Liver (tissue), 10 donors: ENCODE measurements at places on chromosomes 2 and 18. TPM values are rescaled to one million over a fixed set of nuclear protein-coding genes. Genes with fewer than 3 reads are reported as not detected.
A peak's percentile ranks its signal among the peaks of the same experiment; 100 is the strongest.

The RBM44 gene
- 0.75 TPM for total RNA-seq

The PLGLB1 gene
- 90.0 TPM for total RNA-seq

The PLEKHH2 gene
- total RNA-seq, result 3.8 TPM

The DCC gene
- under 0.01 TPM for total RNA-seq

The ASB1 gene
- 15.2 TPM for total RNA-seq

The HNMT gene
- 103 TPM for total RNA-seq

The KCNJ13 gene
- 0.08 TPM for total RNA-seq

The KRCC1 gene
- 10.0 TPM for total RNA-seq

The NYAP2 gene
- not detected for total RNA-seq

The BOLL gene
- not detected for total RNA-seq

GRCh38 chr18:12053289-12053688 is 40.4 kb upstream of the ANKRD62 start:
- H3K4me1 ChIP-seq, result no peaks in the 10 kb centered on the region
- no peaks in the 10 kb centered on the region for H3K36me3 ChIP-seq
- DNase-seq, result no peak
- no peak overlapping the region for H3K4me3 ChIP-seq

GRCh38 chr2:226701052-226701451 is 98.6 kb downstream of the IRS1 start:
- no peaks in the 10 kb centered on the region for H3K27me3 ChIP-seq
- H3K27ac ChIP-seq, result no peak overlapping the region
- H3K36me3 ChIP-seq, result no peaks in the 10 kb centered on the region
- no peaks in the 10 kb centered on the region for H3K4me1 ChIP-seq
- no peak for DNase-seq

- no peaks in the 10 kb centered on the region for H3K36me3 ChIP-seq
- no peak for DNase-seq
- H3K4me1 ChIP-seq, result no peaks in the 10 kb centered on the region
- H3K27me3 ChIP-seq, result no peaks in the 10 kb centered on the region
- no peak overlapping the region for H3K27ac ChIP-seq
Measured at GRCh38 chr2:2804528-2804927, 473.5 kb upstream of the MYT1L start.

DNA sequence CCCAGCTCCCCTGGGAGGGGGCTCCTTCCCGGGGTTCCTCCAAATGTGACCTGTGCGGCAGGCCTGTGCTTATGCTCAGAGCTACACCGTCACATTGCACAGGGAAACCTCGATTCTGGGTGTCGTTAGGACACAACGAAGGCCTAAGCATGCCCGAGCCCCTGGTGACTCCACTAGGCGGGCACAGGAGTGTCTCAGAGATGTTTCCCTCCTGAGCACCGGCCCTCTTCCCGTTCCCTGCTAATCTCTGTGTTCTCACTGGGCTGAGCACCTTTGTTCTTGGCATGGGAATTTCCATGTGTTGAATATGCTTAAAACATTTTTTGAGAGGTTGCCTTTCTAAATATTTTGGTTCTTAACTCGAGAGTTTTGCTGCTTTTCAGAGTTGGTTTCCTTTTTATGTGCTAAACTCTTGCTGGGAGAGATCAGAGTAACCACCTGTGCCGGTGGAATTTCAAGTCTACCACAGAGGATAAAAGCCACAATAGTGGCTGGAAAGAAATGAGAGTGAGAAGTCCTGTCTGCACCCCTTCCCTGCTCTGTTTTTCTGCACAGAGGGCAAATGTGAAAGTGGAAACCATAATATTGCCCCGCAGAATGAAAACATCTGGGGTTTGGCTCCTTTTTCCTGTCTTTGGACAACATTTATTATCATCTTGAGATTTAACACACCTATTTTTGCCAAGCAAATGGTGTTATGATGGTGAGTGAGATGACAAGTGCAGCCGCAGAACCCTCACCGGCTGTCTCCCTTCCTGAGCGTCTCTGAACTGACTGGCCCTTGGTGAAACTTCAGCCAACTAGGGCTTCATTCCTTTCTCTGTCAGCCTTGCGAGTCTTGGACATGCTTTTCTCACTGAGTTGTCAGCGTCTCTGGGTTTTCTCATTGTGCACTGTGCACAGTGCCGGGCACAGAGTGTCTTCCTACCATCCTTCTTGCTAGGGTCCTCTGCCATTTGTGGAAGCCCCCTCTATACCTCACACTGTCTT is 154.1 kb downstream of the VAPA start:
- no peaks in the 10 kb centered on the region for H3K27me3 ChIP-seq
- no peak overlapping the region for H3K27ac ChIP-seq
- H3K4me1 ChIP-seq, result no peaks in the 10 kb centered on the region
- H3K4me3 ChIP-seq, result no peak overlapping the region

- H3K27ac ChIP-seq, result no peak overlapping the region
- H3K4me1 ChIP-seq, result no peaks in the 10 kb centered on the region
- H3K36me3 ChIP-seq, result no peaks in the 10 kb centered on the region
- no peak overlapping the region for H3K4me3 ChIP-seq
- no peaks in the 10 kb centered on the region for H3K27me3 ChIP-seq
Measured at GRCh38 chr18:29250259-29250658, 1073.3 kb upstream of the CDH2 start.

GRCh38 chr2:1561811-1562421 is 148.7 kb downstream of the TPO start:
- H3K27ac ChIP-seq, result no peak overlapping the region
- H3K36me3 ChIP-seq, result no peaks in the 10 kb centered on the region
- DNase-seq, result no peak
- H3K4me1 ChIP-seq, result no peaks in the 10 kb centered on the region
- no peaks in the 10 kb centered on the region for H3K27me3 ChIP-seq
- H3K4me3 ChIP-seq, result no peak overlapping the region

- no peak overlapping the region for H3K27ac ChIP-seq
- no peaks in the 10 kb centered on the region for H3K27me3 ChIP-seq
- H3K4me1 ChIP-seq, result peaks cover 2% of the 10 kb centered on the region
- H3K36me3 ChIP-seq, result no peaks in the 10 kb centered on the region
- H3K4me3 ChIP-seq, result no peak overlapping the region
- no peak for DNase-seq
Measured at GRCh38 chr2:168244318-168244717, 3.1 kb downstream of the STK39 start.

DNA sequence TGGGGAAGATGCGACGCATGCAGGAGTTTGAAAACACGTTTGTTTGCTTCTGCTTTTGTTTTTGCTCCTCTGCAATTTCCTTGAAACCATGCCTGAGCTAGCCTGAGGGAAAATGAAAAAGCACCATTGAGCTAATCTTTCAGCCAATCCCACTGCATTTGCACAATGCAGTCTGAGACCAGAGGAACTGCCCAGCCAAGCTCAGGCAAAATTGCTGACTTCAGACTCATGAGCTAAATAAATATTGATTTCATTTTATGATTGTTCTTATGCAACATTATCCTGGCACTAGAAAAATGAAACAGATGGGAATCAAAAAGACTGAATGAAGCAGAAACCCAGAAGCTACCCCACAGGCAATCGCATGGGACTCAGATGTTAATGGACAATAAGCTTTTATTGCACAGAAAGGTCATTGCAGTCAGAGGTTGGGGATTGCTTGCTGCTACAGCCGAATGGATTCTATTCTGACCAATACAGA is 37.0 kb downstream of the TPRKB start:
- DNase-seq, result no peak
- no peaks in the 10 kb centered on the region for H3K27me3 ChIP-seq
- H3K4me1 ChIP-seq, result peaks cover 39% of the 10 kb centered on the region
- peak overlapping the region; percentile 44 for H3K27ac ChIP-seq
- no peak overlapping the region for H3K4me3 ChIP-seq

- H3K4me3 ChIP-seq, result no peak overlapping the region
- H3K4me1 ChIP-seq, result no peaks in the 10 kb centered on the region
- DNase-seq, result no peak
- H3K27ac ChIP-seq, result no peak overlapping the region
Measured at GRCh38 chr2:188919824-188920223, 54.3 kb upstream of the COL3A1 start.

DNA sequence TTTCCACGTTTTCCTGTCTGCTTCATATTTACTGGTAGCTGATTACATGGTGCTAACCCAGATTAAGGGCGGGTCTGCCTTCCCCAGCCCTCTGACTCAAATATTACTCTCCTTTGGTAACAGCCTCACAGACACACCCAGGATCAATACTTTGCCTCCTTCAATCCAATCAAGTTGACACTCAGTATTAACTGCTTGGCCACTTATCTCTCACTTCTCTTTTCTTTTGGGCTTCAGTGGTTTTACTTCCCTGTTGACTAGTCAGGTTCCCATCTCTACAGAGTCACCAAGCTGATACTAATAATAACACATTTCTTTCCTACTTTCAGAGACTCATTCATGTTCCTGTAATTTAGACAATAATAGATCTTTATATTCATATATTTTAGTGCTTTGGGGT is 302.2 kb upstream of the MAP2 start:
- no peaks in the 10 kb centered on the region for H3K27me3 ChIP-seq
- no peaks in the 10 kb centered on the region for H3K36me3 ChIP-seq
- no peak overlapping the region for H3K4me3 ChIP-seq
- no peak overlapping the region for H3K27ac ChIP-seq
- DNase-seq, result no peak
- H3K4me1 ChIP-seq, result no peaks in the 10 kb centered on the region

GRCh38 chr18:35457140-35457704 is 40.5 kb downstream of the INO80C start:
- H3K4me3 ChIP-seq, result no peak overlapping the region
- no peak overlapping the region for H3K27ac ChIP-seq
- no peaks in the 10 kb centered on the region for H3K36me3 ChIP-seq
- DNase-seq, result no peak
- no peaks in the 10 kb centered on the region for H3K27me3 ChIP-seq
- no peaks in the 10 kb centered on the region for H3K4me1 ChIP-seq

GRCh38 chr18:62140259-62140658 is 46.6 kb downstream of the PIGN start:
- H3K27ac ChIP-seq, result no peak overlapping the region
- no peak for DNase-seq
- no peaks in the 10 kb centered on the region for H3K4me1 ChIP-seq
- H3K27me3 ChIP-seq, result no peaks in the 10 kb centered on the region

- H3K4me3 ChIP-seq, result no peak overlapping the region
- no peak overlapping the region for H3K27ac ChIP-seq
- H3K27me3 ChIP-seq, result no peaks in the 10 kb centered on the region
Measured at GRCh38 chr2:145626301-145626700, 1106.4 kb upstream of the ZEB2 start.

- no peak overlapping the region for H3K27ac ChIP-seq
- H3K4me3 ChIP-seq, result no peak overlapping the region
- no peaks in the 10 kb centered on the region for H3K27me3 ChIP-seq
- H3K4me1 ChIP-seq, result peaks cover 11% of the 10 kb centered on the region
- H3K36me3 ChIP-seq, result no peaks in the 10 kb centered on the region
- no peak for DNase-seq
Measured at GRCh38 chr18:44704135-44704789, 23.6 kb downstream of the SETBP1 start.

- H3K4me3 ChIP-seq, result no peak overlapping the region
- H3K4me1 ChIP-seq, result no peaks in the 10 kb centered on the region
- H3K36me3 ChIP-seq, result no peaks in the 10 kb centered on the region
- no peak for DNase-seq
Measured at GRCh38 chr2:2520401-2520811, 189.3 kb upstream of the MYT1L start.

- DNase-seq, result no peak
- H3K4me3 ChIP-seq, result no peak overlapping the region
- H3K4me1 ChIP-seq, result no peaks in the 10 kb centered on the region
- H3K36me3 ChIP-seq, result no peaks in the 10 kb centered on the region
- H3K27me3 ChIP-seq, result no peaks in the 10 kb centered on the region
- no peak overlapping the region for H3K27ac ChIP-seq
Measured at GRCh38 chr2:95056461-95057459, 31.3 kb downstream of the MAL start.

DNA sequence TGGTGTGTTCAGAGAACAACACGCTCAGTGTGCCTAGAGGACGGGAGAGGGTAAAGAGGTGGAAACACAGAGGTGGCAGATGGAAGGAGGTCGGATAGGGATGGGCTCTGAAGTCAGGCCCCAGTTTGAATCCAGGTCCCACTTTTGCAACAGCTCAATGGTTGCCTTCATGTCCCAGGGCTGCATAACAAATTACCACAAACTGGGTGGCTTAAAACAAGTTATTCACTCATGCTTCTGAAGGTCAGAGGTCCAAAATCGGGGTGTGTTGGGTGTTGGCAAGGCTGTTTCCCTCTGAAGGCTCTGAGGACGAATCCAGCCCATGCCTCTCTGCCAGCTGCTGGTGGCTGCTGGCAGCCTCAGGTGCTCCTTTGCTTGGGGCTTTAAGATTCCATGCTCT is 12.7 kb upstream of the ADCY3 start:
- no peak overlapping the region for H3K4me3 ChIP-seq
- DNase-seq, result no peak
- H3K27ac ChIP-seq, result no peak overlapping the region

- no peaks in the 10 kb centered on the region for H3K27me3 ChIP-seq
- no peaks in the 10 kb centered on the region for H3K4me1 ChIP-seq
- no peak for DNase-seq
- no peak overlapping the region for H3K27ac ChIP-seq
Measured at GRCh38 chr2:25201794-25202193, 33.4 kb upstream of the POMC start.

DNA sequence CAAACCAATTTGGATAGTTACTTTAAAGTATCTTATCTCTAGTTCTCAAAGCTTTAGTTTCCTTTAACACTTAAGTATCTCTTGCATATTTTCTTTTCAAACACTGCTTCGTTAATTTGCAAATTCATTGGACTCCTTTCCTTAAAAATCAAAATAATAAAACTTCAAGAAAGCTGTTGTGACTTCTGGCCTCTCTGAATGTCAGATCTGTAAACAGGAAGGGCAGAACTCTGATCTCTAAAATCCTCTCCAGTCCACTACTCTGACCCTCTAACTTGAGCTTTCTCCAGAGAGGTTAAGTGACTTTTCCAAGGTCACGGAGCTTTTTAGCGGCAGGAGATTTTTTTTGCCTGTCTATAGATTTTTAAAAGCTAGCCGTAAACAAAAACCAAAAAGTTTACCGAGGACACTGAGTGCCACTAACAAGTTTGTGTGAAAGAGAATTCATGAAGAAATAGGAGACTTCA is 155.5 kb downstream of the TGIF1 start:
- peaks cover 31% of the 10 kb centered on the region for H3K4me1 ChIP-seq
- H3K36me3 ChIP-seq, result no peaks in the 10 kb centered on the region
- no peaks in the 10 kb centered on the region for H3K27me3 ChIP-seq
- peak overlapping the region; percentile 91 for H3K27ac ChIP-seq
- H3K4me3 ChIP-seq, result peak overlapping the region; percentile 32

GRCh38 chr18:50706651-50707050 is 113.2 kb downstream of the MRO start:
- no peak overlapping the region for H3K27ac ChIP-seq
- H3K4me3 ChIP-seq, result no peak overlapping the region
- H3K27me3 ChIP-seq, result no peaks in the 10 kb centered on the region
- DNase-seq, result no peak
- no peaks in the 10 kb centered on the region for H3K4me1 ChIP-seq

GRCh38 chr2:223081789-223082188 is 29.8 kb downstream of the KCNE4 start:
- no peaks in the 10 kb centered on the region for H3K27me3 ChIP-seq
- H3K4me1 ChIP-seq, result no peaks in the 10 kb centered on the region
- H3K27ac ChIP-seq, result no peak overlapping the region
- H3K4me3 ChIP-seq, result no peak overlapping the region
- no peaks in the 10 kb centered on the region for H3K36me3 ChIP-seq
